ENCODE measurements at places on chromosomes 2 and 18. TPM values are rescaled to one million over a fixed set of nuclear protein-coding genes. Genes with fewer than 3 reads are reported as not detected.

DCAF17 gene
- total RNA-seq: 14.8 TPM

UPP2 gene
- not detected for total RNA-seq

DNA sequence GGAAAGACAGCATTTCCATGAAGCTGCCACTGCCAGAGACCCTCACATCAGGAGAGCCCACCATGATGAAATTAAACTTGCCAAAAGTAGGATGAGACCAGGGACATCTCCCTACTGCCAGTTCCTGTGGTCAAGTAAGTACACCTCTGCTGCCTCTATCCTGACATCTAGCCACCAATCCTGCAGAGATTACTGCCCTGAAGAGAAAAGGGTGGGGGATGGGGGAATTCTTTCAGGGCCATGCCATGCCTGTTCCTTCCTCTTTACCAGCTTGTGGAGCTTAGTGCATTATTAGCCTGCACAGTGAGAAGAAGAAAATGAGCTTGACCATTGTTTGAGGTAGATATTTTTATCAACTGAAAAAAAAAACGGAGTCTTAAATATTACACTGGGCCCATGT lies 397.2 kb upstream of the CDH2 start:
- no peak overlapping the region for H3K27ac ChIP-seq
- no peak for DNase-seq
- no peaks in the 10 kb centered on the region for H3K27me3 ChIP-seq
- no peaks in the 10 kb centered on the region for H3K36me3 ChIP-seq
- no peak overlapping the region for H3K4me3 ChIP-seq

CPLX4 gene
- not detected for total RNA-seq

GRCh38 chr2:236985761-236986339 lies 99.8 kb upstream of the COPS8 start:
- no peak overlapping the region for H3K4me3 ChIP-seq
- H3K36me3 ChIP-seq: no peaks in the 10 kb centered on the region
- DNase-seq: no peak
- no peaks in the 10 kb centered on the region for H3K4me1 ChIP-seq

Measured in activated CD4-positive, alpha-beta memory T cell treated with anti-CD3 and anti-CD28 coated beads, Interleukin-2, amount 10 ng/mL, durations not matched to agents 7 days and 5 days (primary cell).